ENCODE measurements at places on chromosomes 1 and 21.

DNA sequence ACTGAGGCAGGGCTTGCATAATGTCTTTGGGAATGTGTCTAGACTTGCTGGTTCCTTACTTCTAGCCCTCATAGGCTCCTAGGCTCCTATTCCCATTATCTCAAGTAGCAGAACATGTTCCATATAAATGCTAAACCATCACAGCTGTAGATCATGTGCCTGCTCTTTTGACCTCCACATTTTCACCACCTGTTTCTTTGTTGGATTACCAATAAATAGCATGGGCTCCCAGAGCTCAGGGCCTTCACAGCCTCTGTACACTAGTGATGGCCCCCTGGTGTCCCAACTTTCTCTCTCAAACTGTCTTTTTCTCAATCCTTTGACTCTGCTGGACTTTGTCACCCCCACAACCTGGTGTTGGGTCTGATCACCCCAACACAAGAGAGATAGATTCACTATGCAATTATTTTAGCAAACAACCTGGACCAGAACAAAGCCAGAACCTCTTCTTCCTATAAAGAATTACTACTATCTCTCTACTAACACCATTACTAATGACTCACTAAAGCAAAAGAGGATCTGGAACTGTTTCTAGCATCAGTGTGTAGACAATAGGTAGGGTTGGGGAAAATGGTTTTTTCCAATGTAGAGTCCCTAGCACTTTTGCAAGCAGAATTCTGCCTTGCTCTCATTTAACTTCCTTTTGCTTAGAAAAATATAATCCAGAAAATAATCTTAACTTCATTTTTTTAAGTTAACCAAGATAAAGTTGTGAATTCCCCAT lies 51.7 kb downstream of the WLS start:
- no peak for DNase-seq

GRCh38 chr1:84159533-84160240 lies 15.6 kb downstream of the PRKACB start:
- no peak for DNase-seq

DNA sequence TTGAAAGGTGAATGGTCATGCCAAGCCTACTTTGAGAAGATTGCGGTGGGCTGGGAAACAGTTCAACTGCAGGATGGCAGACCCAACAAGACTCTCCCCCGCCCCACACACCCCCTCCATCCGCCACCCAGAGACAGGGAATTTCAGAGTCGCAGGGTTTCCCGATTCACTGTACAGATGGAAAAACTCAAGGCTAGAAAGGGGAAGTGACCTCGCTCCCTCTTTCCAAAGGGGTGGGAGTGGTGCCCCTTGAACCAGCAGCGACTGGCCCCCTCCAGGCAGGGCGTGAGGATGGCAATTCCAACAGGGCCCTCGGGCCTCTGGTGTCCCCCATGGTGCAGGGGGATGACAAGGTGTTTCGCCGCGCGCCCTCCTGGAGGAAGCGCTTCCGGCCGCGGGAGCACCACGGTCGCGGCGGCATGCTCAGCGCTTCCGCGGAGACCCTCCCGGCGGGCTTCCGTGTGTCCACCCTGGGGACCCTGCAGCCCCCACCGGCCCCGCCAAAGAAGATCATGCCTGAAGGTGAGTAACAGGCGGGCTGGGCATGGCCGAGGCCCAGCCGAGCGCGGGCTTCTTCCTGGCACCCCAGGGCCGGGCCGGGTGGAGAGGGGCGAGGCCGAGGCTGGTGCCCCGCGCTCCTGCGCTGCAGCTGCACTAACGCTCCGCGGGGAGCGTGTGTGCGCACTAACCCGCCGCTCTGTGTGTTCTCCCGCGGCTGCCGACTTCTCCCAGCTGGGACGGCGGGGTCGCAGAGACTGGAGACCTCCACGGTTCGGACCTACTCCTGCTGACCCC lies 10.4 kb downstream of the MYOG start:
- DNase-seq = no peak

GRCh38 chr1:71908871-71909390 lies 373.4 kb downstream of the NEGR1 start:
- no peak for DNase-seq

DNA sequence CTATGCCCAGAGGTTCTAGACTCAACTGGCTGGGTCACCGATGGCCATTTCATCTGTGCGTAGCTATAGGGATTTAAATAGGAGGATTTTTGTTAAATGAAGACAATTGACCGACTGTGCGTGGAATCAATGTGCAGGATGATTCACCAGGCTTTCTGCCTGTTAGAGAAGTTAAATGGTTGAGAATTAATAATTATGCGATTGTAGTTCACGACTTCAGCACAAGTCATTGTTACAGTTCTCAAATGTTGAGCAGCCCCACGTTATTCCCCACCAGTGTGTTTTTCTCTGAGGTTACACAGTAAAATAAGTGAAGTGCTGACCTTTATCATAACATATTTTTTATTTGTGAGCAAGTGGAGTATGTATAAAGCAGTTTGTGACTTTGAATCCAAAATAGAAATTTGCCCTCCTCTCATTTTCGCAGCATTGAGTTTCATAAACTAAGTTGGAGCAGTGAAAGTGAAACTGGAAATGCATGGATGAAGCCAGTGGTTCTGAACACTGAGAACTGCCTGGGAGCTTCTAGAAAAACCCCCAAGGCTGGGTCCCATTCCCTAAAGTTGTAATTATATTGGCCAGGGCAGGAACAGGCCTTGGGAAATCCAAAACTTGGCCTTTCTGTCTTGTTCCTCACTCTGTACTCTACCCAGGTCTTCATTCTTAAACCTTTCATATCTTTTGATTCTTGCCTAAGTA lies 102.6 kb downstream of the GALNT2 start:
- no peak for DNase-seq

- no peak for DNase-seq
Measured at GRCh38 chr1:162281426-162281825, 95.2 kb downstream of the SPATA46 start.

DNA sequence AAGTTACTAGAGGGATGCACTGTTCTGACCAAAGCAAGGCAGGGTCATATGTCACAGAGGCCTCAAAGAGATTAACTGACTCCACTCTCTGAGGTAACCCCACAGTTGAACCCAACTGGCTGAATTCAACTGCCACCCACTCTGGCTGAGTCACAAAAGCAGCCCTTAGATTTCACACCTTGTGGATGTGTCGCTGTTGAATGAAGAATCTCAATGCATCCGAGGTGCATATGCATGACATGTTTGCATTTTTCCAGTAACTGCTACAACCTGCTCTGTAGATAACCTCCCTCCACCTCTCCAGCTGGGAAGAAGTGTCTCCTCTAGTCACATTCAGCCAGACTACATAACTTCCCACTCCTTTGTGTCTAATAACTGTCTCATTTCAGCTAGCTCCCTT lies 27.9 kb upstream of the KIF21B start:
- DNase-seq = no peak

- no peak for DNase-seq
Measured at GRCh38 chr1:8747879-8748825, 69.3 kb downstream of the RERE start.

DNA sequence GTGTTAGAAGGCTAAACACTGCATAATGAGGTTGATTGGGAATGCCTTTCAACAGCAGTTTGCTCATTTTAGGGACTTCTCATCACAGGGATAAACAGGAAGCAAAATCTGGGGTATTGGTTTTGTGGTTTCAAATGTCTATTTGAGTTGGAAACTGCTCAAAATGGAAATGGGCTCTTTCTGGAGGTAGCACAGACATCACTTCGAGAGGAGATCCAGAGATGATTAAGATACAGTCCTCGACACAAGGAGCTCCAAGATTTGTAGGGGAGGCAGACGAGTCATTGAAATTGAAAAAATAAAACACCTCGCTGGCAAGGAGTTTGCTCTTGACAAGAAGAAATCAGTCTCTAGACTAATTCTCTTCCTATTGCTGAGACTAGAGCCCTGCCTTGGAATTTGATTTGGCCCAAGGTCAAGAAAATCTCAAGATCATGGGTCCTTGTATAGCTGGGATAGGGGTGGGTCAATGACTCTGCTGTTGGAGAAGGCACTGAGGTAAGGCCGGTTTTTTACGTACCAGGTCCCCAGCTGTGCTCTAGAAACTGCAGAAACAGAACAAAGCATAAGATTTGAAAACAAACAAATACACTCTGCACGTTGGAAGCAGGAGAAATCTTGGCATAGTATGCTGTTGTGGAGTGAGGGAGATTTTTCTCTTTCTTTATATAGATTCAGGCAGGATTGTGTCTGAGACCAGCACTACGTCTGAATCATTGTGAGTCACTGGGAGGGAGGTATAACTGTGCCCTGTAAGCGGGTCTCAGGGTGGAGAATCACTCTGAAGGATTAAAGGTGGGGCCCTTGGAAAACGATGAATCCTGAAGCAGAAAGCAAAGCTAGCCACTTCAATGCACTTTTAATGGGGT lies 17.7 kb upstream of the KLHDC8A start:
- DNase-seq = no peak

- no peak for DNase-seq
Measured at GRCh38 chr1:193366764-193367507, 180.5 kb upstream of the B3GALT2 start.

GRCh38 chr1:163999131-163999530 lies 559.9 kb upstream of the PBX1 start:
- no peak for DNase-seq

- DNase-seq = no peak
Measured at GRCh38 chr21:45517249-45518065, 24.8 kb downstream of the SLC19A1 start.

- DNase-seq = no peak
Measured at GRCh38 chr21:33668180-33668579, 25.9 kb downstream of the ITSN1 start.

DNA sequence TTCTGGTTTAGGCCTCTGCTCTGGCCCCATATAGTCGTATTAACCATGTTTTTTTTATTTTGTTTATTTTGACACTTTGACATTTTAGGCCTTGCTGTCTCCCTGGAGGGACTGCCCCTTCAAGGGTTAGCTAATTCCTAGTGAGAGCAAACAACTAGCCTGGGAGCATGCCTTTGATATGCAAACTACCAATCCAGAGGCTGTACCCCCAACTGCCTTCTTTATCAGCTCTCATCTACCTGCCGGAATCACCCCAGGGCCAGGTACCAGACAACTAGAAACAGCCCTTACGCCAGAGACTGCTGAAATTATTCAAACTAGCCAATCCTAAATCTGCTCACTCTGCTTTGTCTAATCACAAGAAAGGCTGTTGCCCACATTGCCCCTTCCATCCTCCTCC lies 13.0 kb upstream of the ST6GALNAC5 start:
- DNase-seq = no peak

DNA sequence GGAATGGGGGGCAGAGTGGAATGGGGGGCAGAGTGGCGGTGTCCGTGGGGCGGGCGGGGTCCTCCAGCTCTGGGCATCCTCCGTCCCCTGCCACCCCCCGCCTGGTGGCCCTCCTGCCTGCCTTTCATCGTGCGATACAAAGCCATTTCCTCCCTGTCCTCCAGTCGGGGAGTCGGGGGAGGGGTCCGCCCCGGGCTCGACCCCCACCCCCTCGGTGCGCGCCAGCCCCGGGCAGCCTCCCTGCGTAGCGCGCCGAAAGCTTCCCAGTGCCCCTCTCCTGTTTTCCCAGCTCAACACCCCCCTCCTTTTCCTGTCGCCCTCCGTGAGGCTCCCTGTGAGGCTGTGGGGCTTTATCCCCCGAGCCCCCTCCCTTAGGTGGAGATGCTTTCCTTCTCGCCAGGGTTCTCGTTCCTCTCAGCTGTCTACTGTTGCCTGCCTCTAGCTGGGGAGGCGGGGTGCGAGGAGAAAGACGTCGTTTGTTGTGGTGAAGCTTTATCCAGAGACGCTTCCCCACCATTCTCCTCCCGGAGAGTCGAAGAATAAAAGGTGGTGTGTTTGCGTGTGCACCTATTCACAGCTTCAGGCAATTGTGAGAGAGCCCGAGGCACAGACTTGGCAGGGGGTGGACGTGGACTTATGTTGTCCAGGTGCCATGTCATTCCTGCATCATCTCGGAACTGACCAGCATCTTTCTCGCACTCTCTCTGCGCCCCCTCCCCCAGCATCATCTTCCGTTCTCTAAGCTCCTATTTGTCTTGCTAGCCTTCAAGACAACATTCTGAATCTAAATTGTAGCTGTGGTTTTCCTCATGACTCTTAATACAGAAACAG lies 848 bp downstream of the DNM3 start:
- no peak for DNase-seq

- peak; percentile 75 for DNase-seq
Measured at GRCh38 chr1:204493145-204493983, 1.2 kb downstream of the PIK3C2B start.

GRCh38 chr1:91885716-91886506 lies at the start of gene TGFBR3:
Gene TGFBR3 (minus strand): TSS chr1:91886151. CDS start chr1:91861531, 24,620 bp downstream.
- DNase-seq = peak; percentile 91

DNA sequence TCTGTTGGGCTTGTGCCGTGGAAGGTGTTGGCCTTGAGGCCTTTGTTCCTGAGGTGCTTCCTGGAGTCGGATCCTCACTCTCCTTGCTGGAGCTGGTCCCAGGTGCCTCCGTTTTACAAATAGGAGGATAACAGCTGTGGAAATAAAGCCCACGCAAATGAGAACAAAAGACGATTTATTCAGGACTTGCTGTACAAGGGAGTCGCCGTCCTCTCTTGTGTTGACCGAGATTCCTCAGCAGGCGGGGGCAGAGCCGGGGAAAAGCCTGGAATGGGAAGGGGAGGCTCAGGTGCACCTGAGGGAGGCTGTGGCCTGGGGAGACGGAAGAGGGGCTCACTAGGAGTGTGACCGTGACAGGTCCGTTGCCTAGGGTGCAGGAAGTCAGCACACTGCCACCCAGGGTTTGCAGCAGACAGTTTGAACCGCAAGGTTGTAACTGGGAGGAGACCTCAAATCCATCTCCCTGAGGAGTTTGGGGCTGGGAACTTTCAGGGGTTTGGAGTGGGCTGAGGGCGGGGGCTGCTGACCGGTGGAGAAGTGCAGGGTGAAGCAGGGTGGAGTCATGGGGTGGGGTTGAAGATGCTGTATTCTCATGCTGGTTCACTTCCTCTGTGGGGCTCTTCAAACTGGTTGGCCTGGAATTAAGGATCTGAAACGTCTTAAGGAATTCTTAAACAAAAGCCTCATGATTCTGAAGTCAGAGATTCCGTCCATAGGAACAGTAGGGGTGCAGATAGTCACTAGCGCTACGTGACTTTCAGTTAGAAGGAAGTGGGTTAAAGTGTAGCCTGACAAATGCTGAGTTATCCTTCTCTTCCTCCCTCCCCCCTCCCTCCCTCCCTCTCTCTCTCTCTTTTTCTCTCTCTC lies 2.6 kb upstream of the CSTB start:
- DNase-seq = no peak

- no peak for DNase-seq
Measured at GRCh38 chr1:1287288-1288110, 7.3 kb downstream of the SCNN1D start.

- DNase-seq = no peak
Measured at GRCh38 chr1:64231654-64232053, 28.2 kb downstream of the UBE2U start.

DNA sequence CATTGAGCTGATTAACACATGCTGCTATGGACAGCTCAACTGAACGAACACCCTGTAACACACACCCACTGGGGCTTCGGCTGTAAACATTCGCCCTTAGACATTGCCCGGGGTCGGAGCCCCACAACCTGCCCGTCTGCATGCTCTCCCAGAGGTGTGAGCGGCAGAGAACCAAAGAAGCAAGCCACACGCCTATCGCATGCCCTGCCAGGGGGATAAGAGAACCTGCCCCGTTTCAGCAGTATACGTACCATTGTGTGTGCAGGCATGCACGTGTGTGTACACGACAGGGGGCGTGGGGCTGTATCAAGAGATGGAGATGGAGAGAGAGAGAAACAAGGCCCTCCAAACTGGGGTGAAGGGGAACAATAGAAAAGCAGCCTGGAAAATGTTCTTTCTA lies 9.9 kb upstream of the DESI2 start:
- DNase-seq = no peak

GRCh38 chr1:208369045-208369444 lies 124.9 kb upstream of the PLXNA2 start:
- no peak for DNase-seq
